ENCODE measurements at places on chromosomes 2 and 18. TPM values are rescaled to one million over a fixed set of nuclear protein-coding genes. Genes with fewer than 3 reads are reported as not detected.

ARHGAP28 gene
- 0.05 TPM for total RNA-seq

MC5R gene
- not detected for total RNA-seq

CHRND gene
- total RNA-seq = 0.09 TPM

ALPG gene
- 0.71 TPM for total RNA-seq

AUP1 gene
- 176 TPM for total RNA-seq

TXNL4A gene
- 94.8 TPM for total RNA-seq

STARD6 gene
- not detected for total RNA-seq

ABCG5 gene
- total RNA-seq = not detected

ANKAR gene
- 1.2 TPM for total RNA-seq

OTOS gene
- total RNA-seq = not detected

CRYBA2 gene
- total RNA-seq = not detected

AP1S3 gene
- 38.7 TPM for total RNA-seq

GKN2 gene
- 1.5 TPM for total RNA-seq

ARL4C gene
- total RNA-seq = 37.3 TPM

GALR1 gene
- total RNA-seq = not detected

COL3A1 gene
- 0.21 TPM for total RNA-seq

LAMA1 gene
- 0.13 TPM for total RNA-seq

LYPD1 gene
- 16.2 TPM for total RNA-seq

IL1F10 gene
- not detected for total RNA-seq

MYO5B gene
- total RNA-seq = 8.7 TPM

FRZB gene
- 0.09 TPM for total RNA-seq

ACTR1B gene
- 37.5 TPM for total RNA-seq

OTX1 gene
- 3.4 TPM for total RNA-seq

DAW1 gene
- total RNA-seq = 2.3 TPM

ASPRV1 gene
- total RNA-seq = 0.20 TPM

SIGLEC15 gene
- not detected for total RNA-seq

IL36G gene
- not detected for total RNA-seq

PER2 gene
- total RNA-seq = 8.3 TPM

SCN7A gene
- total RNA-seq = not detected

CYP27C1 gene
- 4.3 TPM for total RNA-seq

CYP26B1 gene
- 17.1 TPM for total RNA-seq

TUBB8B gene
- not detected for total RNA-seq

TMEM200C gene
- not detected for total RNA-seq

SFT2D3 gene
- total RNA-seq = 5.4 TPM

CYBRD1 gene
- 34.9 TPM for total RNA-seq

USP34 gene
- 57.6 TPM for total RNA-seq

PLGLB2 gene
- 0.11 TPM for total RNA-seq

MSGN1 gene
- total RNA-seq = not detected

INHBB gene
- 35.9 TPM for total RNA-seq

CPLX4 gene
- total RNA-seq = not detected

SATB2 gene
- 3.9 TPM for total RNA-seq

TXNL1 gene
- 63.1 TPM for total RNA-seq

ATL2 gene
- 65.5 TPM for total RNA-seq

FOXI3 gene
- 0.03 TPM for total RNA-seq

PHLPP1 gene
- total RNA-seq = 8.6 TPM

WDR35 gene
- total RNA-seq = 15.0 TPM

CLK1 gene
- 34.4 TPM for total RNA-seq

NXPH2 gene
- total RNA-seq = not detected

HDLBP gene
- total RNA-seq = 295 TPM

SLC39A6 gene
- total RNA-seq = 54.0 TPM

CDKL4 gene
- total RNA-seq = not detected

WIPF1 gene
- total RNA-seq = 30.3 TPM

SAG gene
- total RNA-seq = not detected

GAREM2 gene
- 6.4 TPM for total RNA-seq

C2orf78 gene
- total RNA-seq = not detected

ANKRD62 gene
- not detected for total RNA-seq

SPP2 gene
- total RNA-seq = not detected

TBC1D8 gene
- total RNA-seq = 69.1 TPM

MTHFD2 gene
- 156 TPM for total RNA-seq

ASTL gene
- not detected for total RNA-seq
